Astrocyte (in vitro differentiated cells and primary cell): ENCODE measurements at places on chromosomes 16 and 17.

DNA sequence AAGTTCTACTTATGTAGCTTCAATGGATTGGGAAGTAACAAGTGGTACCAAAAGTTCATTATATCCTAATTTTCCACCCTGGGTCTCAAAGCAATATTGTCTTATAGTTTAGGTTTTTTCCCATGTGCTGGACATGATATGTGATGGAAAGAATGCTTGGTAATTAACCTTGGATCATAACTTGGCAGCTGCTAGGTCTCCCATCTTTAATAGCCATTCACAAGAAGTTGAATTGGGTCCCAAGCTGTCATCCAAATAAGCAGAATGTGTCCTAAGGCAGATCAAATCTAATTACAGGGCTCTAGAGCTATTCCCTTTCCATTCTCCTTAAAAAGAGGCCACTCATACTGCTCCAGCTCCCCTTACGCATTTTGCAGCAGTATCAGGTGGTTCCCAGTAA, 44.7 kb upstream of the KCNJ16 start:
- no peak for DNase-seq

DNA sequence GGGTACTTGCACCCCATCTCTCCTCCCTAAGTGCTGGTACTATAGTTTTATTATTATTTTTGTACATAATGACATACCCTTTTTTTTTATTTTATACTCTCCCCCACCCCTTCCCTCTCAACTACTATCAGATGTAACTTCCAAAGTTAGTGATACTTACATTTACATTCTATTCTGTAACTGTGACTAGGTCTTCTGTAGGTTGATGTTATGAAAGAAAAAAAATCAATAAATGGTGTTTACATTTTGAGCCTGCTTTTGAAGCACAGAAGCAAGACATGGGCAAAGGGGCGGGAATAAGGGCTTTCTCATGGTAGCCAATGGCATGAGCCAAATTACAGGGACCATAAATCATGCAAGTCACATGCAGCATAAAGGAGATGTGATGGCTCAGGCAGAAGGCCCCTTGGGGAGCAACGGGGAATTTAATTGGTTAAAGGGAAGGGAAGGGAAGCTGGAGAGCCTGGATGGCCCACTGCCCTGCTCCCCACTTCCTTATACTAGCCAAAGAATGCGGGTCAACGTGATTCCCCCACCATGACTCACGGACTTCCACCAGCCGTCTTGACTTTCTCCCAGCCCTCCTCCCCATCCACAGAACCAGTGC, 2.4 kb upstream of the ACSF2 start:
- peak; percentile 90 for DNase-seq

- no peak for DNase-seq
These were observed 20.6 kb downstream of the CSNK2A2 start for GRCh38 chr16:58177353-58177710.

DNA sequence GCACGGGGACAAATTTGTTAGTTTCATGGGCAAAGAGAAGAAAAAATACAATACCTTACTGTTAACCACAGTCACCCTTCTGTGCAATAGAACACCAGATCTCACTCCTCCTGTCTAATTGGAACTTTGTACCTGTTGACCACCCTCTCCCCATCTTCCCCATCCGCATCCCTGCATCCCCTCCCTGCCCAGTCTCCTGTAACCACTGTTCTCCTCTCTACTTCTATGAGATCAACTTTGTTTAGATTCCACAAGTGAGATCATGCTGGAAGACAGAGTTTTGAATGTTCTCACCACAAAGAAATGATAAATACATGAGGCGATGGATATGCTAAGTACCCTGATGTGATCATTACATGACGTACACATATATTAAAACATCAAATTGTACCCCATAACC, 47.7 kb downstream of the CLEC16A start:
- peak; percentile 89 for DNase-seq

GRCh38 chr17:81513753-81514488, 1.3 kb upstream of the ACTG1 start:
- peak; percentile 64 for DNase-seq

DNA sequence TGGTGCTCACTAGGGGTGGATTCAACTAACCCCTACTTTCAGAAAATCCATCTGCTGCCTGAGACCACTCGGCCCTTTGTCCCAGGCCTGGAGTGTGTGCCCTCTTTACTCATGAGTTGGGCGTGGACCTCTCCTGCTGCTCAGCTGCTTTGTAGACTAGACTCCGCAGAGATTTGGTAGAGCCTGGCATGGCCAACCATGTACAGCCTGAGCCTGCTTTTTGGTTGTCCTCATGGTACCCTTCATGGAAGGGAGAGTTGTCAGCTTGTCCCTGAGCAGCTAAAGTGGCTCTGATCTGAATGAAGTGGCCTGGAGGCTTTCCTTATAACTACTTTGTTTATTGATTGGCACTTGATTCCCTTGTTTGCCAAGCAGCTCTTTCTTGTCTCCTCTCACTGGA, 1.5 kb downstream of the EDC4 start:
- no peak for DNase-seq

DNA sequence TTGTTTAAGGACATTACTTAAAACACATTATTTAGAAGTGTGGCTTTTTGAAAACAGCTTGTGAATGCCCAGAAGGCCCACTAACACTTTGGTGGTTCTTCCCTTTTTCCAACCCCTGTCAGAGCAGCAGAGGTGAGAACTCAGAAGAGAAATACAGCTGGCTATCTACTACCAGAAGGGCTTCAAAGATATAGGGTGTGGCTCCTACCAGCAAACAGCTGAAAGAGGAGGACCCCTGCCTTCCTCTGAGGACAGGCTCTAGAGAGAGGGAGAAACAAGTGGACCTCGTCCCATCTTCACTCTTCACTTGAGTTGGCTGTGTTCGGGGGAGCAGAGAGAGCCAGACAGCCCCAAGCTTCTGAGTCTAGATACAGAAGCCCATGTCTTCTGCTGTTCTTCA, 6.9 kb upstream of the RAPGEFL1 start:
- no peak for DNase-seq

DNA sequence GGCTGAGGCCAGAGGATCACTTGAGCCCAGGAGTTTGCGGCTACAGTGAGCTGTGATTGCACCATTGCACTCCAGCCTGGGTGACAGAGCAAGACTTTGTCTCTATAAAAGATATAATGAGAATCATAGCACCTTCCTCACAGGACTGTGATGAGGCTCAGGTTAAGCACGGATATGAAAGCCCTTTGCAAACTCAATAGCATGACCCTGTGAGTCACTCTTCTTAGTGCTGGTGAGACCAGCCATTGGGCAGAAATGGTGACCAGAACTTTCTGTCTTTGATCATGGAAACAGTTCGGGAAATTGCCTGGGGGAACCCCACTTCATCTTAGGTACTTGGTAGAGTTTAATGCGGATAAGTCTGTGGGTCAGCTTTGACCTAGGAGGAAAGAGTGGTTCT, 144.2 kb downstream of the PRKCB start:
- DNase-seq, result no peak

- no peak for DNase-seq
These were observed 16.4 kb downstream of the CLEC19A start for GRCh38 chr16:19301931-19302330.

- no peak for DNase-seq
These were observed 1.2 kb downstream of the NEUROD2 start for GRCh38 chr17:39606434-39607056.

- no peak for DNase-seq
These were observed 64.8 kb downstream of the CLEC16A start for GRCh38 chr16:11009027-11009755.
